H4 (cell line): ENCODE measurements at places on chromosomes 11 and 22.
A peak's percentile ranks its signal among the peaks of the same experiment; 100 is the strongest.

GRCh38 chr22:32874385-32874784, 72.9 kb downstream of the TIMP3 start:
- no peak for DNase-seq

DNA sequence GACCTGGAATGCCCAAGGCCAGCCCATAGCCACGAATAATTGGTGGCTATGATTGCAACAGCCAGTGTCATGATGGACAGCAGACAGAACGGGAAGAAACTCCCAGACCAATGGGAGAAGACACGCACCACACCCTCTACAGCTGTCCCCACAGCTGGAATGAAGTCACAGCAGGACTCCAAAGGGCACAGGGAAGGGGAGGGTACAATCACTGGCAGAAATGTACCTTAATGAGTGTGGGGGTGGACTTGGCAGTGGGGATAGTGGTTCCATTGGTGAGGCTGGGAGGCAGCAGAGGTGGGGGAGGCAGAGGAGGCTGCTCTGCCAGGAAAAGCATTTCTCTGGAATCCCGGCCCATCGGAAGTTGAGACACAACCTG, 52.9 kb downstream of the SGSM3 start:
- DNase-seq = no peak

DNA sequence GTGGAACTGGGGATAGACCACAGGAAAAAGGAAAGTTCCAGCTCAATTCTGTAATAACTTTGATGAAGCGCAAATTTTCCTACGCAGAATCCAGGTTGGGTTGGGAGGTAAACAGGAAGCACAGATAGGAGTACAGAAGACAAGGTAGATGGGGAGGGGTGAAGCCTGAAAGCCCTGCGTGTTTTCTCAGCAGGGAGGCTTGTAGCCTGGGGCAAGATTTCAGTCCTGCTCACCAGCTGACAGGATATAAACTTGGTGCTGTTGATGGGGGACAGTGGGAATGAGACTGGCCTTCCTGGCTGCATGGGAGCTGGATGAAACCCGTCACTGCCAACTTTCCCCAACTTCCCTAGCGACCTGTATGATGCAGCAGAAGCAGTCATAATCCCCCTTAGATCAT, 114.9 kb downstream of the ARHGAP32 start:
- DNase-seq = peak; percentile 9

DNA sequence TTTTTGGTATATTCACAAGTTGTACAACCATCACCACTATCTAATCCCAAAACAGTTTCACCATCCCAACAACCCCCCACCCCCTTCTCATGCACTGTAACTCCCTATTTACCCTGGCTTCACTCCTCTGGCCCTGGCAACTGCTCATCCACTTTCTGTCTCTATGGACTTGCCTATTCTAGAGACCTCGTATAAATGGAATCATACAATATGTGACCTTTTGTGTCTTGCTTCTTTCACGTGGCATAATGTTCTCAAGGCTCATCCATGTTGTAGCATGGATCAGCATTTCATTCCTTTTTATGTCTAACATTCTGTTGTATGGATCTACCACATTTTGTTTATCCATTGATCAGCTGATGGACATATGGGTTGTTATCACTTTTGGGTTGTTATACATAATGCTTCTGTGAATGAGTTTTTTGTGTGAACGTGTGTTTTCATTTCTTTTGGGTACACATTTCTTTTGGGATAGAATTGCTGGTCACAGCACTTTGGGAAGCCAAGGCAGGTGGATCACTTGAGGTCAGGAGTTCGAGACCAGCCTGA, 46.1 kb downstream of the GDPD5 start:
- no peak for DNase-seq

GRCh38 chr11:120401506-120401905, 65.3 kb downstream of the ARHGEF12 start:
- DNase-seq = no peak

DNA sequence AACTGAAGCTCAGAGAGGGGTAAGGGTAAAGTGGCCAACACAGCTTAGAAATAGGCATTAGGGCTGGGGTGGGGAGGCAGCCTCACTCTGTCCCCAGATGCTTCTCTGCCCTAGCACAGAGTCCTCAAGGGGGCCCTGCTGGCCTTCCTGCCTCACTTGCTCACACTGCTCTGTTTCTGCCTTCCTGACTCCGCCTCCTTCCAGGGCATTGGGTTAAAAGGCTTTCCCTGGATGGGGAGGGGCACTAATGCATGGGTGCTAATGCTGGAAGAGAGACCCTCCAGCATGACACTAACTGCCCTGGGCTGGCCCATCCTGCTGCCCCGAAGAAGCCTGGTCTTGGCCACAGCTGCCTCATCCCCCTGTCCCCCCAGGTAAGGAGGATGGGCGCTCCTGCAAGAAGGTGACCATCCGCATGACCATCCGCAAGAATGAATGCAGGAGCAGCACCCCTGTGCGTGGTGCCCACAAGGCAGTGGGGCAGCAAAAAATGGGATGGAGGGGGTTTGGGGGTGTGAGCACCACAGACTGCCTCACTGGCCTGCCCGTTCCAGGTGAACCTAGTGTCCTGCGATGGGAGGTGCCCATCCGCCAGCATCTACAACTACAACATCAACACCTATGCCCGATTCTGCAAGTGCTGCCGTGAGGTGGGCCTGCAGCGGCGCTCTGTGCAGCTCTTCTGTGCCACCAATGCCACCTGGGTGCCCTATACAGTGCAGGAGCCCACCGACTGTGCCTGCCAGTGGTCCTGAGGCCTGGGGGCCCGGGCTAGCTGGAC, 74.0 kb upstream of the MYOD1 start:
- no peak for DNase-seq

DNA sequence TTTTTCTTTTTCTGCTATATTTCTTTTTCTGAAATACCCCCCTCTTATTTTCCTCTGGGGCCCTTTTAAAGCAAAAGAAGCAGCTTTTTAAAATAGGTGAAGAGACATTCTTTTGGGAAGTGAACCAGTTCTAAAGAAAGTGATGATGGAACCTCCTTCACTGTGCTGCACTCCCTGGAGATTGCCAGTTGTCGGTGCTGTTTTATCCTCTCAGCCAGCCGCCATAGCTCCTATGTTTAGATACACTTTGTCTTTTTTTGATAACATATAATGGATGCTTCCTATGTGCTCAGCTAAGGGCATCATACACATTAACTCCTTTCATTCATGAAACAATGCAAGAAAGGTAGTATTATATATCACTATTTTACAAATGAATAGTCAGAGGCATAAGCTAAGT, 14.0 kb downstream of the CFAP300 start:
- no peak for DNase-seq
